ENCODE measurements at places on chromosomes 2 and 18. TPM values are rescaled to one million over a fixed set of nuclear protein-coding genes. Genes with fewer than 3 reads are reported as not detected.

DNA sequence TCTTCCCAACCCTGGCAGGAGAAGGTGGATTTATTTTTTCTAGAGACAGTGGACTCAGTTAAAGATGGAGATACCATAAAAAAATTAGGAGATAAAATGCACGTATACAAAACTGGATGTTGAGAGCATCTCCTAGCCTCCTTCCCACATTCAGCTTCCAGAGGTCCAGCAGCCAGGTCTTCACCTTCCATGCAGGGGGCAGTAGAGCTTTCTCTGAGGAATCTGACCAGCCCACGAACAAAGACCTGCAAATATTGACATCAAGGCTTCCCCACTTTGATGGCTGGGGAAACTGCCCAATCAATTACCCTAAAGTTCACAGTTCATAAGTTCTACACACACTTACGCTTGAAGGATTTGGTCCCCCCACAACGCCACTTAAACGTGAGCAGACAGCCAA is 24.5 kb downstream of the AQP4 start:
- DNase-seq, result no peak

- no peak for DNase-seq
Observed at GRCh38 chr2:238574490-238575271, 148.0 kb downstream of the ASB1 start.

DNA sequence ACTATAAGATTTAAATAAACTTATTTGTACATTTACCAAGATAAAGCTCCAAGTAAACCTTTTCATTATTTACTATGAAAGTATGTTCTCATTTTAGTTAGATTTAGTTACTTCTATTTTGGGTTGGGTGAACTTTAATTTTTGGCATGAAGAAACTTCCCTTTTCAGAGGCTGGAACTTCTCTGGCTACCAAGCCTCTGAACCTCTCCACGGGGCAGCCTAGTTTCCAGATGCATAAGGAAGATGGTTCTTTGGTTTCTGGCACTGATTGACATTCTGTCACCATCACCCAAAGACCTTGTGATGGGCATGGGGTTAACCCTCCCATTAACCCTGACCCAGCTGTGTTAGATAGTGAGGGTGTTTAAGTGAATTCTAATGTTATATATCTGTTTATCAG is 17.1 kb downstream of the PSD4 start:
- no peak for DNase-seq

- DNase-seq, result no peak
Observed at GRCh38 chr18:45166836-45167551, 448.3 kb upstream of the SLC14A2 start.

PGAP1 gene
- total RNA-seq, result 5.1 TPM

DCAF17 gene
- total RNA-seq, result 12.0 TPM
